Colonic mucosa (tissue), 4 donors: ENCODE measurements at places on chromosomes 6 and 20. TPM values are rescaled to one million over a fixed set of nuclear protein-coding genes. Genes with fewer than 3 reads are reported as not detected.
A peak's percentile ranks its signal among the peaks of the same experiment; 100 is the strongest.

- H3K27ac ChIP-seq: no peak overlapping the region
- no peaks in the 10 kb centered on the region for H3K27me3 ChIP-seq
- peaks cover 5% of the 10 kb centered on the region for H3K36me3 ChIP-seq
- DNase-seq: no peak
Measured at GRCh38 chr6:53020005-53020744, 25.1 kb upstream of the GSTA4 start.

DNA sequence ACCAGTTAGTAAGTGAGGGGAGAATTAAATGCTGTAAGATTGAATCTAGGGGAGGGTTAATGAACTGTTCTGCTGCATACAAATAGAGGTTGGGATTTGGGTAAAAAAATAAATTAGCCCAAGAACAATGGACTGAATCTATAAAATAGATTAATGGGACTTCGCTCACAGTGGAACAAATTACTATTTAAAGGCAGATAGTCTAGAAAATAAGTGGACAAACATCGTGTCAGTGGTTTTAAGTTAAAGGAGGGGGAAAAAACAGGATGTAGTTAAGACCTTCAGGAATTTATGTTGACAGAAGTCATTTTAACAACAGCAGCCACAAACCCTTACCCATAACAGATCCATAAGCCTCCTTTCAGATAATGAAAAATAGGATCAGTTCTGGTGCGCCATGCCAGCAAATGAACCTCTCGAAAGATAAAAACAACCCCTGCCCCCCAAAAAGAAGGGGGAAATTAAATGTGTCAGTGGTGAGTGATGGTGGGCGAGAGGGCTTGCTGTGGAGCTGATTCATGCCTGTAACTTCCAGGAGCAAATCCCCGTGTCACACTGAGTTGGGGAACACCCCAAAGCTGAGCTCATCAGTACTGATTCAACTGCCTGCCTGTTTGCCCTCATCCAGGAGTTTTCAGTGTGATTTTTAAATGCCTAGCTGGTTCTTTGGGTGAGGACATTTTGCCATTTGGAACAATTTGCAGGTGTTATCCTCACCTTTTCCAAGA is 86.8 kb downstream of the PPP1R14C start:
- no peaks in the 10 kb centered on the region for H3K4me1 ChIP-seq
- no peak overlapping the region for H3K27ac ChIP-seq
- DNase-seq: no peak
- no peaks in the 10 kb centered on the region for H3K27me3 ChIP-seq

GRCh38 chr20:64238851-64239387 is 16.6 kb upstream of the PCMTD2 start:
- H3K36me3 ChIP-seq: no peaks in the 10 kb centered on the region
- no peaks in the 10 kb centered on the region for H3K27me3 ChIP-seq
- DNase-seq: no peak

DNA sequence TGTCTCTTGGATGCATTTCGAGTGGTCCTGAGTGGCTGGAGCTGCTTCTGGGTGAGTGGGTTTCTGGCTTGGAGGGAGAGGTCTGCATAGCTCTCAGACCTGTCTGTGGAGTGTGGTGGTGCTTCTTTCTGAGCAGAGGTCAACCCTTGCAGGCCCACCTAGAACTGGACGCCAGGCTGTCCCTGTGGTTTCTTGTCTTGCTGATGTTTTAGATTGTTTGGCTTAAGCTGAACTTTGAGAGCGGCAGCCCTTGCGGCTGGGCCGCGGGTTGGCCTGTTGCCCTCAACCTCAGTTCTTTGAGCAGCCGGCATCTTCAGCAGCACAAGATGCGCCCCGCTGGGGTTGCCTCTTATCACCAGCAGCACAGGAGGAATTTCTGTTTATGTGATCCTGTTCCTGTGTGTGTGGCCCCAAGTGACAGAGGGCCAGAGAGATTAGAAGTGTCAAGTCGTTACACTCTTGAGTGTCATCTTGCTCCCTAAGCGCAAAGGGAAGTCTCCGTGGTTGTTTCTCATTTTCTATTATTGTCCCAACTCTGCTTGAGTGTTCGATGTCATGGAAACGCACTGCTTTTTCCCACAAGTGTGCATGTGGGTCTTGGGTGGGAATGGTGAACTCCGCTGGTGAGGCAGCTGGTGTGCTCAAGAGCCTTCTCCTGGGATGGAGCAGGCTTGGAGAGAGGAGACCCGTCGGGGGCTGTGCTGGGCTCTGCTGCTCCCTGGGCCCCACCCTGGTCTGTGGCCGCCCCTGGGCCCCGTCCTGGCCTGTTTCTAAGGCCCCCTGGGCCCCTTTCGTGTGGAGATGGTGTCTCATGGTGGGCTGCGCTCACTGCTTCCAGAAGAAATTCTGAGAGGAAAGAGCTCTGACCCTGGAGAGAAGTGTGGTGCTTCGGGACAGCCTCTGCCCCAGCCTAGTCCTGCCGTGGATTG is 20.1 kb upstream of the SLC22A1 start:
- DNase-seq: no peak
- no peaks in the 10 kb centered on the region for H3K27me3 ChIP-seq
- no peaks in the 10 kb centered on the region for H3K4me1 ChIP-seq
- H3K36me3 ChIP-seq: peaks cover 11% of the 10 kb centered on the region

GRCh38 chr6:139109558-139109957 is 25.3 kb upstream of the HECA start:
- no peaks in the 10 kb centered on the region for H3K27me3 ChIP-seq
- no peaks in the 10 kb centered on the region for H3K36me3 ChIP-seq
- no peaks in the 10 kb centered on the region for H3K4me1 ChIP-seq
- no peak for DNase-seq
- no peak overlapping the region for H3K27ac ChIP-seq
- no peak overlapping the region for H3K4me3 ChIP-seq

DNA sequence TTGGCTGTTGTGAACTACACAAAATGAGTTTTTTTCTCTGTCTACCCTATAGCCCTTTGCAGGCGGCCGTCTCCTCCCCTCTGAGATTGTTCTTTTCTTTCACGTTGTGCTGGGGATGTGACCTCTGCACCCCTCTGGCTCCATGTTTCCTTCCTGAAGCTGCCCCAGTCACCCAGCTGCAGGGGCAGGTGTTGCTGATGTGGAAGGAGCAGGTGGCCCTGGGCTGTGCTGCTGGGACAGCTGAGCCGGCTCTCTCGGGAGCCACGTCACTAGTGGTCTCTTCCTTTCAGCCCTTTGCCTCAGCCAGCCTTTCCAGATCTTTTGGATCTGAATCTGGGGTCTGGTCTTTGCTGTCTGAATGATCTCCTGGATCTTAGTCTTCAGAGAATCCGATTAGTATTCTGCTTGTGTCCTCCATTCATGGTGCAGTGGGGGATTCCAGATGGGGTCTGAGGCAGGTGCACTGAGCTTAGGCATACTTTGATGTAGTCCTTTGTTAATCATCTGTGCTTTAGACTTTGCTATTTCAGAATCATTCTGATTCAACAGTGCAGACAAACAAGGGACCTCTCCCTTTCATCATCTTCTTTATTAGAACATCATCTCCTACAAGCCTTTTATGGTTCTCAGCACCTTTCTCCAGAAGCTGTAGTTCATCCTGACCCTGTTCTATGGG is 31.4 kb downstream of the TMEM181 start:
- H3K27ac ChIP-seq: no peak overlapping the region
- DNase-seq: no peak
- peaks cover 7% of the 10 kb centered on the region for H3K36me3 ChIP-seq

DNA sequence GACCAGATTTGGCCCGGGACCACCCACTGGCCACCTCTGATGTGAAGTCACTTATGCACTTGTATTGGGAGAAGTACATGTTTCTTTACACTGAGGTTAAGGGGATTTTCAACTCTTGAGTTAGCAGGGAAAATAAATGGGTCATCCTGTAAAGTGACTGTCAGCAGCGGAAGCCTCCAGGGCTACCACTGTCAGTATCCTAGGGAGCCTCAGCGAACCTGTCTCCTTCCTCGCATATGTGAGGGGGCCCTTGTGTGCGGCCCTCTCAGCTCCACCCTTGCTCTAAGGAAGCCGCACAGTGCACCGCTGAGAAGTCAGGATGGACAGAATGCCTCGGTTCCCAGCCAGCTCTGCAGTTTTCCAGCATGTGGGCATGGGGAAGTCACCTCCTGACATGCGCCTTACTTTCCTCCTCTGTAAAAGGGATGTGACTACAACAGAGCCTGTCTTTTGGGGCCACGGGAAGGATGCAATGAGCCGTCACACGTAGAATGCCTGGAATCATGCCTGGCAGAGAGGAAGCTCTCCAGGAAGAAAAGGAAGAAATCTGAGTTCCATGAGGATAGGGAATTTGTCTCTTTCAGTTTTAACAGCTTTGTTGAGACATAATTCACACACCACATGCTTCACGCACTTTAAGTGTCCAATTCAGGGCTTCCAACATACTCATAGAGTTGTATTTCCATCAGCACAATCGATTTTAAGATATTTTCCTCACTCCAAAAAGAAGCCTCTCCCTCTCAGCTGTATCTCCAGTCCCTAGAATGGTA is 115.4 kb downstream of the SYCP2 start:
- H3K4me1 ChIP-seq: no peaks in the 10 kb centered on the region
- no peaks in the 10 kb centered on the region for H3K27me3 ChIP-seq
- no peak for DNase-seq
- H3K4me3 ChIP-seq: no peak overlapping the region
- no peak overlapping the region for H3K27ac ChIP-seq

DNA sequence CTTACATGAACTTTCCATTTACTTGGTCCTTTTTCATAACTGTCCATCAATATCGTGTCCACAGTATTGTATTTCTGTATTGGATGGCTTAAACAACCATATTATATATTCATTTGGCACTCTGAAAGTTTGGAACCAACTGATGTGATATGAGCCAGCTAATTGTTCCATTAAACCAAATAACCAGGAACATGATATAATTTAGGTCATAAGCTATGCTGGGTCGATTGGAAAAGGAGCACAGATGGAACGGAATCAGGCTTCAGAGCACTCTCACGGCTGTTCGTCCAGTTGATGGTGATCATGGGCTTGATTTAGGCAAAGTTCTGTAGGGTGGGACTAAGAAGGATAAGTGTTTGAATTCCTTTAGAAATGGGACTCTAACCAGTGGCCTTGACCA is 142.7 kb downstream of the DNAH8 start:
- no peaks in the 10 kb centered on the region for H3K27me3 ChIP-seq
- H3K36me3 ChIP-seq: no peaks in the 10 kb centered on the region
- no peaks in the 10 kb centered on the region for H3K4me1 ChIP-seq
- DNase-seq: no peak
- no peak overlapping the region for H3K27ac ChIP-seq
- H3K4me3 ChIP-seq: no peak overlapping the region

DNA sequence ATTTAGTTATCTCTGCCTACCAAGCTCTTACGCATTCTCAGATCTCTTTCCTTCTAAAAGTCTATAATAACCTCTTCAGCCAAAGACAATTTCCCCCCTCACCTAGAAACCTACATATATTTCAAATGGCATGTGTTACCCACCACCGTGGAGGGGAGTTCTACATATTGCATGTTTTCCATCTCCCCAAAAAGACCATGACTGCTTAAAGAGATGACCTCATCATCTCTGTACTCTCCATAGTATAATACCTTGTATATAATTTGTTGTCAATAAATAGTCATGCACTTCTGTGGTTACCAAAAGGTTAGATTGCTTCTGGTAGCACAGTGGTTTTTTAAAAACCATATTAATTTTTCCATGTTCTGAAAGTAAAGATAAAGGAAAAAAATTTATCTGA is 148.4 kb downstream of the TBX18 start:
- H3K27me3 ChIP-seq: no peaks in the 10 kb centered on the region
- no peak overlapping the region for H3K27ac ChIP-seq

- no peak for DNase-seq
- H3K4me3 ChIP-seq: peak within 1 kb of the TSS; percentile 9
- H3K36me3 ChIP-seq: no peaks in the 10 kb centered on the region
- peaks cover 25% of the 10 kb centered on the region for H3K27me3 ChIP-seq
- no peak within 1 kb of the TSS for H3K27ac ChIP-seq
Measured at GRCh38 chr6:39314273-39314795, at the start of gene KCNK17. KCNK17 (minus strand) TSS chr6:39314419; CDS start chr6:39314320, 99 bp downstream.

DNA sequence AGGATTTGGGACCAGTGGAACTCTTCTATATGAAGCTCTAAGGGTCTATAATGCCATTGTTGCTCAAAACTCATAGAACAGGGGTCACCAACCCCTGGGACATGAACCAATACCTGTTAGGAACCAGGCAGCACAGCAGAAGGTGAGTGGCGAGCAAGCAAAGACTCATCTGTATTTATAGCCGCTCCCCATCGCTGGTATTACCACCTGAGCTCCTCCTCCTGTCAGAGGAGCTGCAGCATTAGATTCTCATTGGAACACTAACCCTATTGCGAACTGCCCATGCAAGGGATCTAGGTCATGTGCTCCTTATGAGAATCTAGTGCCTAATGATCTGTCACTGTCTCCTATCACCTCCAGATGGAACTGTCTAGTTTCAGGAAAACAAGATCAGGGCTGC is 237.5 kb downstream of the C6orf118 start:
- H3K27me3 ChIP-seq: no peaks in the 10 kb centered on the region
- H3K4me1 ChIP-seq: no peaks in the 10 kb centered on the region
- DNase-seq: no peak
- H3K4me3 ChIP-seq: no peak overlapping the region

DNA sequence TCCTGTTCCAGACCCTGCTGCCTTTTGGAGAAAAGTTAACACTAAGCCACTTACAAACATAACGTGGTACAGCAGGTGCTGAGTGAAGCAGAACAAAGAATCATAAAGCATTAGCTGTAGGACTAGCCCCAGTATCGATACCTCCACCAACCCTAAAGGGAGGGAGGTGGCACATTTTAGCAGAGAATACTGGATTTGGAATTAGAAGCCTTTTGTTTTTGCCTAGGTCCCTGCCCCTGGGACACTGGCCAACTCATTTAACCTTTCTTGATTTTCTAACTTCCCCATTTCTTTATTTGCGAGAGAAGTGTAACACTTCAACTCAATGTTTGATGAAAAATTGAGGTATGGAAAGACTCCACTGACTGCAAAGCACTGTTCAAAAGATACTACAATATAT is 93.5 kb downstream of the B3GAT2 start:
- H3K27ac ChIP-seq: no peak overlapping the region
- H3K4me3 ChIP-seq: no peak overlapping the region
- no peaks in the 10 kb centered on the region for H3K36me3 ChIP-seq
- H3K4me1 ChIP-seq: no peaks in the 10 kb centered on the region
- no peaks in the 10 kb centered on the region for H3K27me3 ChIP-seq
- DNase-seq: no peak

GRCh38 chr6:143155681-143156080 is 95.0 kb downstream of the AIG1 start:
- no peaks in the 10 kb centered on the region for H3K36me3 ChIP-seq
- no peaks in the 10 kb centered on the region for H3K4me1 ChIP-seq
- no peak for DNase-seq
- H3K4me3 ChIP-seq: no peak overlapping the region
- H3K27me3 ChIP-seq: no peaks in the 10 kb centered on the region

DNA sequence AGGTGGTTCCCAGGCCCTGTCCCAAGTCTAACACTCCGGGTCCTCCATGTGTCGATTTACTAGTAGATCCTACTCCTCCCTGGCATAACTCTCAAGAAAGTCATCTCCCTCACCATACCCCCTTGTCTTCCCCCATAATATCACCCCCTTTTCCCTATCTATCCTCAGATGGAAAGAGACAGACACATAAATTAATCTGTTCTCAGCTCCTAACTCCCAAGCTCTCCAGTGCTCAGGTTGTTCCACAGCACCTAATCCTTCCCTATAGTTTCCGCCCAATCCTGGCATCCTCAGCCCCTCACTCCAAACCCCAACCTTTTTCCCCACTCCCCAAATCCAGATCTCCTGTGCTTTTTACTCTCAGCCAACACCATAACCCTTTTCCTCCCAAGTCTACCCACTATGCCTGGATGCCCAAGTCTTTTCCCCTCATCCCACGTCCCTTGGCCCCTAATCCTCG is 808 bp downstream of the ILRUN start:
- H3K4me3 ChIP-seq: peak overlapping the region; percentile 97
- H3K27me3 ChIP-seq: no peaks in the 10 kb centered on the region
- peak overlapping the region; percentile 94 for H3K27ac ChIP-seq
- DNase-seq: no peak
- no peaks in the 10 kb centered on the region for H3K36me3 ChIP-seq
- peaks cover 3% of the 10 kb centered on the region for H3K4me1 ChIP-seq

The SLC17A1 gene
- total RNA-seq: not detected

The APOM gene
- 1.6 TPM for total RNA-seq

The SLC12A5 gene
- not detected for total RNA-seq

The OLIG3 gene
- total RNA-seq: not detected
